GM23338 (cell line): ENCODE measurements at places on chromosomes 4 and X. TPM values are rescaled to one million over a fixed set of nuclear protein-coding genes. Genes with fewer than 3 reads are reported as not detected.

GRCh38 chr4:147078362-147078761, 132.7 kb upstream of the TTC29 start:
- DNase-seq, result no peak

- no peak for DNase-seq
Measured at GRCh38 chrX:24643116-24643515, 4.0 kb downstream of the PCYT1B start.

- DNase-seq, result no peak
Measured at GRCh38 chr4:109294468-109295020, 7.9 kb downstream of the COL25A1 start.

- no peak for DNase-seq
Measured at GRCh38 chr4:6121276-6121850, 79.0 kb downstream of the JAKMIP1 start.

GRCh38 chr4:37936889-37937498, 23.2 kb upstream of the PTTG2 start:
- DNase-seq, result no peak

DNA sequence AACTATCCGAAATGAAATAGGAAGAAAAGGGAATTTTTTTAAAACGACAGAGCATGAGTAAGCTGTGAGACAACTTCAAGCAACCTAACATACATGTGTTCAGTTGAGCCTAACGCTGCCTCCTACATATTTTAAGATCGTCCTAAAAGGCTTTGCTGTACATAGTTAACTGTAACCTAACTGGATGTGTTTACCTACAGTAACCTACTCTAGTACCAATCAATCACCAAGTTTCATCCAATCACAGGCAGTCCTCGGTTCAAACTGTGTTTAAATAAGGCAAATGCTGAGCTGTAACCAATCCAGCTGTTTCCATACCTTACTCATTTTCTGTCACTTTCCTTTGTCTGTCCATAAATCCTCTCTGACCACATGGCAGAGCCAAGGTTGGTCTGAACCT, 17.1 kb downstream of the RCHY1 start:
- no peak for DNase-seq

DNA sequence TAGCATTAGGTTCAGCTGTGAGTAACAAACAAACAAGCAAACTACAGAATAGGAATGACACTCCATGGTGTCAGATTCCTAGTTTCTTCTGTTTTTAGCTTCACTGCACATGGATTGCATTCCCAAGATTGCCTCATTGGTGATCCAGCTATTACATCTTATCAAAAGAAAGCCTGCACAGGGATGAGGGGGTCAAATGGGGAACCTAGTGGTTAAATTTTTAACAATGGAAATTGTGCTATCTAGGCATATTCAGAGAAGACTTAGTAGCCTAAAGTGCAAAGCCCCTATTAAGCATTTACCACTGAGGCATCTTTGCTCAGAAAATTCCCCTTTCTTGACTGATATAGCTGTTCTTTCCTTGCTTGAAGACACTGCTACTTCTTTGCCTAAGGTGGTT, 3.9 kb upstream of the TTC29 start:
- DNase-seq, result no peak

GRCh38 chr4:61571761-61572559, 371.8 kb downstream of the ADGRL3 start:
- no peak for DNase-seq

DNA sequence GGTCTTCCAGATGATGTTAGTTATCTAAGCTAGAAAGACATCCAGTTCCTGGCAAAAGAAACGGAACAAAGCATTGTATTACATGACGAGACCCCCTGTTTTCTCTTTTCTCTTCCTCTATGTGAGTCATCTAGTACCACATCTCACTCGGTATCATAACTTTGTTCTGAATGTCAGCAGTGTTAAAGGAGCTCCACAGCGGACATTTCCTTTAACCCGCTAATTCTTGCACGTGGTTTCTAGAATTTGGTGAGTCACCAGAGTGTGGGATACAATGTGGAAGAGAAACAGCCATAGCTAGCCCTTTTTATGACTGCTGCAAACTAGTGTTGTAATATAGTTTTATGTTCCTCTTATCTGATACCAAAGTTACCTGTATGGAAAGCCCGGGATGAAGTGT, 243.7 kb downstream of the TENM3 start:
- DNase-seq, result peak; percentile 19

- DNase-seq, result peak; percentile 45
Measured at GRCh38 chr4:6687947-6688878, 5.5 kb upstream of the S100P start.

DNA sequence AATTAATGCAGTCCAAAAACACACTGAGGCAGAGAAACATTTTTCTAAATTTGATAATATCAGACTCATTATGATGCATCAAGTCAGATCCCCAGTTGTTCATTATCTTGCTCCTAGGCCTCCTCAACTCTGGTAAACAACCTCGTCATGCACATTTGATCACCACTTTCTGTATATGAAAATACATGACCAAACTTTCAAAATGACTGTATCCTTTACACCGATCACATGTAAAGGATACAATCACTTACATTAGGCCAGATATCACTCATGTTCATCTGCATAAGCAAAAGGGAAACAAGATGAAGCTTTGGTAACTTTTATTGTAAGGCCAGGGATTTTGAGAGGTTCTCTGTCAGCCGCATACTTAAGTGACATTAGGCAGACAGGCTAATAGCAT, 99.4 kb upstream of the IL1RAPL1 start:
- no peak for DNase-seq

GRCh38 chr4:40283968-40284367, 51.2 kb upstream of the CHRNA9 start:
- DNase-seq, result peak; percentile 47

- no peak for DNase-seq
Measured at GRCh38 chrX:41470706-41471105, 23.6 kb downstream of the NYX start.

GRCh38 chr4:2689114-2689513, 67.0 kb downstream of the TNIP2 start:
- no peak for DNase-seq

DNA sequence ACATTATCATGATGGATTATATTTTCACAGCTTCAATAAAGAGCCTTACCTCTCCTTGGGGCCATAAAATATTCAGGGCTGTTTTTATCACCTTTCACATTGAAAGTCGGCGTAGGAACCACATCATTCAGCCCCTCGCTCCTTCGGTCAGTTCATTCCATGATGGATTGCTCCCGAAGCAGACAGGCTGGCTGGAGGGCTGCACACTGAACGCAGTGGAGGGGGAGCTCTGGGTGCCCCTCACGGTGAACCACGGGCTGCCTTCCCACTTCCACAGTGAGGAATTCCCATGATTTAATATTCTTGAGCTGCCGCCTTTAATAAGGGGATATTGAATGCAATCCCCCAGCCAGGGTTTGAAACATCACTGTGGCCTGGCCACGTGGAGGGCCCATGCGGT, 16.0 kb downstream of the PPP2R2C start:
- no peak for DNase-seq

DNA sequence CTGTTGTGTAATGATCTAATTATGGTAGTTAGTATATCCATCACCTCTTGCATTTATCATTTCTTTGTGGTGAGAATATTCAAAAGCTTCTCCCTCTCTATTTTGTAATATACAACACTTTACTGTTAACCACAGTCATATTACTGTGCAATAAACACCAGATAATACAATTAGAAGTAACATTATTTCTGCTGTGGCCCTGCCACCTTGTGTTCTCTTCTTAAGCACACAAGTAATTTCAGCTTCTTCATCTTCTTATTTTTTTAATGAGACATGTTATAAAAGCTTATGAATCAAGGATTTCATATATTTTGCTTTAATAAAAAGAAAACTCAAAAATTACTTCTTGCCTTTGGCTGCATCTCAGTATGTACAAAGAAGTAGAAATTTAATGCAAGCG, 675.2 kb upstream of the INTU start:
- DNase-seq, result no peak

- DNase-seq, result no peak
Measured at GRCh38 chr4:22477813-22478182, 38.1 kb downstream of the ADGRA3 start.

DNA sequence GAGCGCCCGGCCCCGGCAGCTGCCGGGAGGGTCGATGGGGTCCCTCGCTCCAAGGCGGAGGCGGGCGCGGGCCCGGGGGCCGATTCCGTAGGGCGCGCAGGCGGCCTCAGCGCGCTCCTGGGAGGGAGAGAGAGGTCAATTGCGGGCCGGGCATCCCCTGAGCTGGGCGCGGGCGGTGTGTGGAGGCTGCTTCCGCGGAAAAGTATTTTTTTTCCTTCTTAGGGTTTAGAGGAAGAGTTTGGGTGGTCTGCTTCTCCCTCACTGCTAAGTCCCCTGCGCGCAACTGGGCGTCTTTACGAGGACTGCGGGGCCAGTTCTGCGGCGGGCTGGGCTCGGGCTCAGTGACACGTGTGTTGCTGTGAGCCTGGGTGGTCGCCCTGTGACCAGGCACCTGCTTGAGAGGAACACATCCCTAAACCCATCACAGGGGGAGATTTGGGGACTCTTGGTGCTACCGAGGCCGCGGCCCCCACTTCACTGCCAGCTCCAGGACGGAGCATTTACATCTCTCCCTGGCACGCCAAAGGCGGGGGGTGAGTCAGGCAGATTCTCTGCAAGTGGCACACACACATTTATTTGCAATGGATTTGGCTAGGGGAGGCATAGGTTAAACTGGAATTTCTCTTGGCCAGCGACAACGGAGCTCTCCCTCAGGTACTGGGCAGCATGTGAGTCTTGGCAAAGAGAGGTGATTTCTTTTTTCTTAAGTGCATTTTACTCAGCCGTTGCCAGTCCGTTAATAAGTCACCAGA, 151.2 kb upstream of the SLC4A4 start:
- DNase-seq, result no peak

DCUN1D4 gene
- 37.9 and 54.8 TPM in 2 replicates for total RNA-seq

VCX3A gene
- total RNA-seq, result not detected in 2 replicates

TEX28 gene
- not detected in 2 replicates for total RNA-seq

PPID gene
- 52.5 and 56.6 TPM in 2 replicates for total RNA-seq

ADGRG4 gene
- not detected in 2 replicates for total RNA-seq

HOPX gene
- total RNA-seq, result not detected in 2 replicates

POF1B gene
- 0.10 TPM in 1 of 2 replicates, not detected in the other for total RNA-seq

TCP11X2 gene
- 0.97 and 1.6 TPM in 2 replicates for total RNA-seq

JCHAIN gene
- total RNA-seq, result not detected in 2 replicates

C4orf17 gene
- total RNA-seq, result not detected in 2 replicates

SPARCL1 gene
- 1.5 and 1.7 TPM in 2 replicates for total RNA-seq

ARR3 gene
- not detected in 2 replicates for total RNA-seq

SYP gene
- 7.3 and 9.1 TPM in 2 replicates for total RNA-seq

HTR2C gene
- total RNA-seq, result 2.4 and 2.7 TPM in 2 replicates

SLC7A11 gene
- 32.2 and 33.9 TPM in 2 replicates for total RNA-seq

HHIP gene
- total RNA-seq, result 1.5 and 2.5 TPM in 2 replicates

SMS gene
- total RNA-seq, result 168 and 185 TPM in 2 replicates
